ENCODE measurements at places on chromosomes 1 and 21.
A peak's percentile ranks its signal among the peaks of the same experiment; 100 is the strongest.

DNA sequence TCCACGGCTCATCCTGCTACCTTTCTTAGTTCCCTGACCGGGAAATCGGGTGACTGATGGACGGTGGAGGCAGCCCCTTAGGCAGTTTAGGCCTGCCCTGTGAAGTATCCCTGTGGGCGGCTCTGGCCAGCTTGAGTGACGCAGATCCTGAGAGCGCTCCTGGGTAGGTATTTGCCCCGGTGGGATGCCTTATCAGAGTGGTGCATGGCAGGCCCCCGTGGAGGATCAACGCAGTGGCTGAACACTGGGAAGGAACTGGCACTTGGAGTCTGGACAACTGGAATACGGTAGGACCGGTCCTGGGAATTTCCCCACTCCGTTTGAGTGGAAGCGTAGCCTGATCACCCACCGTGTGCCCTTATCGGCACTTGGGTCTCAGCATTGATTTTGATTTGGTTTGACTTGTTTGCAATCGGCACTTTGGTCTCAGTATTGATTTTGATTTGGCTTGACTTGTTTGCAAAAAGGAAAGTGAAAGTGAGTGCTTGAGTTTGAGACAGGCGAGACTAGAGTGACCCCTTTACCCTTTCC, 15.2 kb downstream of the PLA2G2F start:
- DNase-seq, result no peak

- no peak for DNase-seq
Measured at GRCh38 chr1:107362468-107363140, 221.8 kb downstream of the NTNG1 start.

- DNase-seq, result peak; percentile 4
Measured at GRCh38 chr1:176157995-176158394, 49.1 kb downstream of the COP1 start.

DNA sequence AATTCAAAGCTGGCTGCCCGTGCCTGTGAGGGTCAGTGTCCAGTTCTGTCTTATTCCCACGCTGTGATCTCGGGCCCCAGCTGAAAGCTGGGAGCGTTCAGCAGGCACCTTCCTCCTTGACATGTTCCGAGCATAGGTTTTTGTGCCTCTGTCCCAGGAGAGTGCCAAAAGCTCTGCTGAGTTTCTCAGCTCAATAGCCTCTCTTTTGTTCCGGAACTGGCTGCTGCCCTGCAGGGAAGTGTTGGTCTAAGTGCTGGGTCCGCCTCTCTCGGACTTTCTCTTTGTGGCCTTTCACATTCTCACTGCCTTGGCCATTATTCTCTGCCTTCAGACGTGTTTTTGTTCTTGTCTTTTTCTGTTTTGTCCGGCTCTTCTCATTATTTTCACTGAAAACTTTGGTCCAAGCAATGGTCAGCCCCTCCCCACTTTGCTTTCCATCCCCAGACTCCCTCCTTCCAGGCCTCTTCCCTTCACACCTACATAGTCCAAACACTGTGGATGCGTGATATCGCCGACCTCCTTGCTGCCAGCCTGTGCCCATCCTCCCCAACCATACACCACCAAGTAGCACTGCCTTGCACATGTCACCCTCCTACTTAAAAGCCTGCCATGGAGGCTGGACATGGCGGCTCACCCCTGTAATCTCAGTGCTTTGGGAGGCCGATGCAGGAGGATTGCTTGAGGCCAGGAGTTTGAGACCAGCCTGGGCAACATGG, 233.8 kb downstream of the RHOU start:
- no peak for DNase-seq

DNA sequence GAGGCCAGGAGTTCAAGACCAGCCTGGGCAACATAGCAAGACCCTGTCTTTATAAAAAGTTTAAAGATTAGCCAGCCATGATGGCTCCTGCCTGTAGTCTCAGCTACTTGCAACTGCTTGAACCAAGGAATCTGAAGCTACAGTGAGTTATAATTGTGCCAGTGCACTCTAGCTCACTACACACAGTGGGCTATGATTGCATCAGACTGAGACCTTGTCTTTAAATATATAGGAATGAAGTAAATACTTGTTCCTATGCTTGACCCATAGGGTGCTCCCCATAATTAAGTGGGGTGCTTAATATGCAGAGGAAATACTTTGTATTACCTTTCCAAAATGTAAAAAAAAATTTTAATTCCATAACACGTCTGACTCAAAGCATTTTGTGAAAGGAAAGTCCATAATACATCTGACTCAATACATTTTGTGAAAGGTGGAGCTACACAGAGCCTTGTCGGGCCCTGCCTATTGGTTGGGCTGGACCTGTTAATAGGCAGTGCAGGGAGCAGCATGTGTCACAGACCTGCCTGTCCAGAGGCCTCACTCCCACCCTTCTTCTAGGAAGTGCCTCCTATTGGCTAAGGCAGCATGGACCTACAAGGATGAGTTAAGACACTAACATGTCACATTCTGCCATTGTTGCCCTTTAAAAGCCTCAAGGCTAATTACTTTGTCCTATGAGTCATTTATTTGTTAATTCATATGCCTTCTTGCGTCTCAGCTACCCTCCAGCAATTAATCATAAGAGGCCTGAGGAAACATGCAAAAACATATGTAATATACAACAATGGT, 33.6 kb downstream of the CD58 start:
- DNase-seq, result peak; percentile 30

- peak; percentile 41 for DNase-seq
Measured at GRCh38 chr1:54581621-54582035, 33.6 kb downstream of the ACOT11 start.

DNA sequence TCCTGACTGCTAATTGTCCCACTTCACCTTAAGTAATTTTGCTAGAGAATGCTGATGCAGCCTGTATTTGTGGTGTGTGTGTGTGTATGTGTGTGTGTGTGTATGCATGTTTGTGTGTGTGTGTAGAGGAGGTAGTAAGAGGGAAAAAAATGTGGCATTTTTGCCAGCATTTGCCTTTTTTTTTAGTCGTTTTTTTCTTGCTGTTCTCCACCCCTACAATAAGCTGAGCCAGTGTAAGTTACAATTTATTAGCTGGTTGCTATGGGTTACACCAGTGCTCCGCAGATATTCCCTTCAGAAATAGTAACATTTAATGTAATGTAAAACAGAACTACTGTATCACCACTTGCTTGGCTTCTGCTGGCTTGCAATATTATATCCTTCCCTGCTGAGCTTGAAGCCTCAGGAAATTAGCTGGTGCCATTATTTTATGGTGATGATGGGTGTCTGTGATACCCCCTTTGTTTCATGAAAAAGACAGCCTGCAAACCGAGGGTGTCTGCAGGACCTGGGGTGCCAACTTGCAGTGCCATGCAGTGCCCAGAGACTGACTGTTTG, 23.4 kb upstream of the IGSF3 start:
- no peak for DNase-seq

DNA sequence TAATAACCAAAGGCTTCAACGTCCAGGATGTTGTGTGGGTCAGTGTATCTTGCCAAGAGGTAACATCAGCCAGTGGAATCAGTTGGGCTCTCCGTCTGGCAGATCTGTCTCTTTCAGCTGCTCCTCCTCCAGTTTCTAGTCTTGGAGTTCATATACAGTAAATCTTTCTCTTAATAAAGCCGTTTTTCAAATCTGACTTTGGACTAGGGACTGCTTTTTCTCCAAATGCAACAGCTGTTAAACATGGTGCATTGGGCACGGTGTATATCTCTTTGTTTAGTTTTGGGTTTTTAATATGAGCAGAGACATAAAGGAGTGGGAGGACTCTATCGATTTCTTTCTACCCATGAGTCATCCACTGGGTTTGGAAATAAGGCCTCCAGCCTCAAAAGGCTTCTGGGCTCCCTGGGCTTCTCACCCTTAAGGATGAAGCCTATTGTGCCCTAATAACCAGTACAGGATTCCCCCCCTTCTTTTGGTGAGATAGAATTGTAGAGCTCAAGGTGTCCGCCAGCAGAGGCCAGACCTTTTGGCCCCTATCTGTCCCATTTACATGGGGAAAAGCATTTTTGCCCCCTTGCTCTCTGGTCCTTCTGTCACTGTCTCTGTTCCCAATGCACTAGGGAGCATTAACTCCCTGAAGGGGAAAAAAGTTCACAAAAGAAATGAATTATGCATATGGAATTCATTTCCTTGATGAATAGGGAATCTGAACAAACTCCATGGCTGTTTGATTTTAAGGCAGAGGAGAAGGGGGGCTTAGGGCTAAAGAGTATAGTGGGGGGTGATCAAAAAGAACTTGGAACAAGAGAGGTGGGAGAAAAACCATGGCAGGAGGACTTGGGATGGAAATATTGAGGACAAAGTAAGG, 86.0 kb downstream of the PBX1 start:
- DNase-seq, result no peak

- DNase-seq, result no peak
Measured at GRCh38 chr21:35139382-35139715, 90.2 kb upstream of the RUNX1 start.

DNA sequence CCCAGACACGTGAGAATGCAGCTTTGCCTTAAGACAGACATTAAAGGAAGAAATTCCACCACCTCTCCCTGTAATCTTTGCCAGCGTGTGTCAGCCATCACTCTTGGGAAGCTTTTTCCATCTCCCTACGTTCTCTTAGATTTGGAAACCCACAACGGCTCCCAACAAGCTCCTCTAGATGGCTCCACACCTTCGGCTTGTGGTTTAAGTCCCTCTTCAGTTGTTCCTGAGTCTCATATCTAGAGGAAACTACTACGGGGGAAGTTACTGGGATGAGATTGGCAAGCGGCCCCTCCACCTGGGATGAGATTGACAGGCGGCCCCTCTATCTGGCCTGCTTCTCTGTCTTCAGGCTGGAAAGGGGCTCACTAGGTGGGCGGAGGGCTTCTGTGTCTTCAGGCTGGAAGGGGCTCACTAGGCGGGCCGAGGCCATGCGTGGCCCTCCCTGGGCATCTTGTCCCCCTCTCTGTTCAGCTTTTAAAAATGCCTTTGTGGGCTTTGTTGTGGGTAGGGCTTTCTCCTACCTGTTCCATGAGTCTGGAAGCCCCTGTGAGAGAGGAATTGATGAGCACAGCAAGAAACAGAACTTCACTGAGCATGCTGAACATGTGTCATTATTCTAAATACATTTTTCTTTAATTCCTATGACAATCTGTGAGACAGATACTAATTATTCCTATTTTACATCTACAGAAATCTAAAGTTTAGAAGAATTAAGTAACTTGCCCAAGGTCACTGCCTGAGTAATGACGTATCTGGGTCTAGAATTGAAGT, 670.5 kb downstream of the KIF26B start:
- DNase-seq, result no peak

GRCh38 chr1:33137800-33138199, 44.0 kb downstream of the TRIM62 start:
- DNase-seq, result no peak

- no peak for DNase-seq
Measured at GRCh38 chr1:84877592-84877991, 15.4 kb downstream of the LPAR3 start.

Data from RKO (cell line).